Stimulated activated CD8-positive, alpha-beta memory T cell treated with anti-CD3 and anti-CD28 coated beads, Interleukin-4, amount 100 ng/mL, for 1 hour (primary cell): ENCODE measurements at places on chromosomes 7 and 10.

- no peak for DNase-seq
Observed at GRCh38 chr7:33428415-33428814, 299.1 kb downstream of the BBS9 start.

GRCh38 chr7:113873554-113874151, 45.2 kb downstream of the PPP1R3A start:
- no peak for DNase-seq

DNA sequence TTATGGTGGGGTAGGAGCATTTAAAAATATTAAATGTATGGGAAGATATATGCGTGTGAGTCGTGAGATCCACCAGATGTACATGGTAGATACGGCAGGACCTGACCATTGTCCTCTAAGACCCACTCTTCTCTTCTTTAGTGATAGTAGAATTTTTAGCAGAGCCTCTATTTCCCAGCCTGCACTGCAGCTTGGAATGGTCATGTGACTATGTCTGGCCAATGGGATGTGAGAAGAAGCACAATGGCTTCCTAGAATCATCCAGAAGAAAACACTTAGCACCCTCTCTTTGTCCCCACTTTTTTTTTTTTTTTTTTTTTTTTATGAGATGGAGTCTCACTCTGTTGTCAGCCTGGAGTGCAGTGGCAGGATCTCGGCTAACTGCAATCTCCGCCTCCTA, 86.6 kb upstream of the CYTH3 start:
- DNase-seq = no peak

DNA sequence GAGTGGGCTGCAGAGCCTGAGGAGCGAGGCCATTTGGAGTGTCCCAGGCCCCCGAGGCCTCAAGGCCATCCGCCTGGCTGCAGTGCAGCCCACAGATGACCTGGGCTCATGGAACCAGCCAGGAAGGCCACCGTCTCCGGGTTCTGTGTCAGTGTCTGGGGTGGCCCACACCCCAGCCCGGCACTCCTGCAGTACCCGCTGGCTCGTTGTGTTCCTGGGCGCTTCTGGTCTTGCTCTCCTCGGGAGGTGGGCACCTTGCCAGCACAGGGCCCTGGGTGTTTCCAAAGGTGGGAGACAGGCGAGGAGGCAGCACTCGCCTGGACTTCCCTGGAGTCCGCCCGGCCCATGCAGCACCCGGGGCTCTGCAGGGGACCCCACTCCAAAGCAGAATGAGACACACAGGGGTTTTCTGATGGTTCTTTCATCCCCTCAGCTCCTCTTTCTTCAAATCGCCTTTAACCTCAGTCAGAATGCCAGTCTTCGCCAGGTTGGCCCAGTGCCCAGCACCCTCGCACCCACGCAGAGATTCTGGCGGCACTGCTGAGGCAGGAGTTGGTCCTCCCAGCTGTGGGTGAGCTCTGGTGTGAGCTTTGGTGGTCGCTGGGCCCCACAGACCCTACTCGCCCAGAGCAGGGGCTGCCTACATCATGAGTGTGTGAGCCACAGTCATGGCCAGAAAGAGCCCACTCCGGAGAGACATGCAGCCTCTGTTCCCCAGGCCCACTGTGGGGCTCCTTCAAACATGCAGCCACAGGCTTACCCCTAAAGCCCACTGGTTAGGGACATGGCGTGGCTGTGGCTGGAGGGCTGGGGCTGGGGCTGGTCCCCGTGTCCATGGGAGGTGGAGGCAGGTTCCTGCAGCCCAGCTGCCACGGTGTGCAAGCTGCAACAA, 155.7 kb downstream of the EBF3 start:
- no peak for DNase-seq

GRCh38 chr10:127919418-127920271, 12.7 kb downstream of the PTPRE start:
- DNase-seq = no peak

DNA sequence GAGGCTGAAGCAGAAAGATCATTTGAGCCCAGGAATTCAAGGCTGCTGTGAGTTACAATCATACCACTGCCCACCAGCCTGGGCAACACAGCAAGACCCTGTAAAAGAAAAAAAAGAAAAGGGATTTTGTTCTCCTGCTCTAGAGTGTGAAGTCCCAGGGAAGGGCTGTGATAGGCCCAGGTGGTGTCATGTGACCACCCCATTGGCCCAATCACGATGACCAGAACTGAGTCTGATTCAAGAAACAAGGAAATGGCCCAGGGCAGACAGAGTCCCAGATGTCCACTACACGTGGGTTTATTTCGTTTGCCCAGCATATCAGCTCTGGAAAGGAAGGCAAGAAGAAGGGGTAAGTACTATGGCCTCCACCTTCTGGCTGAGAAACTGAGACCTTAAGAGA, 81.3 kb upstream of the CUX1 start:
- DNase-seq = no peak

GRCh38 chr10:131127138-131127589, 184.4 kb downstream of the TCERG1L start:
- no peak for DNase-seq

DNA sequence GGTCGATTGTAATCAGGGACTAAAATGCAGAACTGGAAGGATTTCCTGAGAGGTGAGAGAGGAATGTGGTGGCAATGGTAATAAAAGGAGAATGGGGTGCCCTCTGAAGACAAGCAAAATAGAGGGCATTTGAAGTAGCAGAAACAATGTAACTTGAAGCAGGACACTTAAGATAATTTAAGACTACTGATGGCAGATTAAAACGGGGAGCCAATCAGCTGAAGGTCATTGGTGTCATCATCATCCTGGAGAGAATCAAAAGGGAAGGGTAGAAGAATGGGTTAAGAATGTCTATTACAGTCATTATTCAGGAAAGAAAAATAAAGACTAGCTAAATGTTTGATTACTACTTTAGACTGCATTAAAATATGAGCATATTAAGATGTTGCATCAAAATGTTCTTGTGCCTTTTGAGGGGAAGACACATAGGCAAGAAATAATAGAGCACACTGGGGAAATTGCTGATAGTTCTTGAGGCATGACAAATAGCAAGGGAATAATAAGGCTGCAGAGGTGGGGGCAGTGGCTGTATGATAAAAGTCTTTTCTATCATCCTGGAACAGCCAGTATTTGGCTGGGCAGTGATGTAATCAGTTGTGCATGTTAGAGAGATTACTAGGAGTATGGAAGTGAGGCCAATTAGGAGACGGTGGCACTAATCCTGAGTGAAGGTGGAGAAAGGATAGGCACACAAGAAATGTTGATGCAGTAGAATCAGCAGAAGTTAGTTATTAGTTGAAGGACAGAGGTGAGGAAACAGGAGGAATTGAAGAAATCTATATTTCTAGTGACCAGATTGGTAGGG, 60.2 kb downstream of the CCDC71L start:
- no peak for DNase-seq

- DNase-seq = no peak
Observed at GRCh38 chr7:106872763-106873162, 7.7 kb downstream of the PIK3CG start.
